ENCODE measurements at places on chromosomes 2 and 18.
A peak's percentile ranks its signal among the peaks of the same experiment; 100 is the strongest.

- no peak for DNase-seq
Observed at GRCh38 chr2:30108851-30109250, 38.0 kb upstream of the YPEL5 start.

DNA sequence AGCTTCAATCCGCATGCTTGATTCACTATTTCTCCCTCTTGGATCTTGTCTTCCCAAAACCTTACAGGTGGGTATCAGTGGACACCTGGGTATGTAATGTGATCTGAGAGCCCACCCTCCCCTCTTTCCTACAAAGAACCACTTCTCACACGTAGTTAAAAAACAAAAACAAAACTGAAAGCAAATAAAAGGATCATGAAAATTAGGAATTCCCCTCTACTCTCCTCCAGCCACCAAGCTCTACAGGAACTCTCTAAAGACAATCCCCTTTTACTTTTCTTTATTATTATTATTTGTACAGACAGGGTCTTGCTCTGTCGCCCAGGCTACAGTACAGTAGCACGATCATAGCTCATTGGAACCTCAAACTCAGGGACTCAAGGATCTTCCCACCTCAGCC lies 40.8 kb upstream of the MYO1B start:
- DNase-seq: no peak

- DNase-seq: no peak
Observed at GRCh38 chr2:180676520-180677025, 303.8 kb upstream of the UBE2E3 start.

DNA sequence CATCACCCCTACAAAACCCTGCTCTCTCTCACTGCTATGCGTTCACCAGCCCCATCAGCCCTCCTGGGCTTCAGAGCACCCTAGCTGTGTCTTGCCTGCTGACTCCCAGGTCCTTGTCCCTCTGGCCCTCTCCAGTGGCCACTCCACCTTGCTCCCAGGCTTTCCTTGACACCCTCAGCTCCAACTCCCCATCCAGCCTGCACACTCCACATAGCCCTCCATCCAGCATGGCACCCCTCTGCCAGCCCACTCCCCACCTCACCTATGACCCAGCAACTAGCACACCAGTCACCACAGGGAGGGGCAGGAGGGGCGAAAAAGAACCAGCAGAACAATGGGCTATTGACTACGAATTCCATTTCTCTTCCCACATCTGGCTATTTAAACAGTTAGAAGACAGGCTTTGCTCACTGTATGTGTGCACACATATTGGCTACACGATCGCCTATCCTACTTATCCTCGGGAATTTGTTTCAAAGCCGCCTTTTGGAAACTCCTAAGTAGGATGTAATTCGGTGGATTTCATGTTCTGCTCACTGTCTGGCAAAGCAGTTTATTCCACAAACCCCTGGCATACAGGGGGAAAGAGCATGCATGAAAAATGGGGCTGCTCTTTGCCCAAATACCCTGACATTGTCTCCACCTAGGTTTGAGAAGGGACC lies 195.3 kb downstream of the SMAD2 start:
- no peak for DNase-seq

GRCh38 chr2:64819774-64820688 lies 166.3 kb upstream of the SERTAD2 start:
- DNase-seq: no peak

DNA sequence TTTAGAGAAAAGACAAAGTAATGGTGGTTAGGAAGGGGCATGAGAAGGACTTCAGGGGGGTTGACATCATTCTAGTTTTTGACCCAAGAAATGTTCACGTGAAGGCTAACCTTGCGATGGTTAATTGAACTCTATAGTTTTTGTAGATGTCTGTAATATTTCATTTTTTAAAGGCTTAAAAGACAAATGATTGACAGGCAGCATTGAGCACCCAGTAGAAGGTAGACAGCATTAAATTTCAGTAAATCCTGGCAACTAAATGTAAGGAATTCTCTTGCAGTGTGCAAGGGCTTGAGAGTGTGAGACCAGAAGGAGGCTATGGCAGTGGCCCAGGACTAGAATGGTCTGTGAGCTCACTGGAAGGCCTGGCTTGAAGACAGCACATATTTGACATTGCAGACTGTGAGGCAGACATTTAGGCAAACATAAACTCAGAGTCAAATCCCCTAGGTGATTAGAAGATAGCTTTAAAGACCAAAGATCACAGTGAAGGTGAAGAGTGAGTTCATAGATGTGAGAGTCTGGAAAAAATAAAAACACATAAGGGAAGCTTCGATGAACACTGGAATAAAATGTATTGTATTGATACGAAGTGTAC lies 100.1 kb upstream of the MAP4K4 start:
- no peak for DNase-seq

DNA sequence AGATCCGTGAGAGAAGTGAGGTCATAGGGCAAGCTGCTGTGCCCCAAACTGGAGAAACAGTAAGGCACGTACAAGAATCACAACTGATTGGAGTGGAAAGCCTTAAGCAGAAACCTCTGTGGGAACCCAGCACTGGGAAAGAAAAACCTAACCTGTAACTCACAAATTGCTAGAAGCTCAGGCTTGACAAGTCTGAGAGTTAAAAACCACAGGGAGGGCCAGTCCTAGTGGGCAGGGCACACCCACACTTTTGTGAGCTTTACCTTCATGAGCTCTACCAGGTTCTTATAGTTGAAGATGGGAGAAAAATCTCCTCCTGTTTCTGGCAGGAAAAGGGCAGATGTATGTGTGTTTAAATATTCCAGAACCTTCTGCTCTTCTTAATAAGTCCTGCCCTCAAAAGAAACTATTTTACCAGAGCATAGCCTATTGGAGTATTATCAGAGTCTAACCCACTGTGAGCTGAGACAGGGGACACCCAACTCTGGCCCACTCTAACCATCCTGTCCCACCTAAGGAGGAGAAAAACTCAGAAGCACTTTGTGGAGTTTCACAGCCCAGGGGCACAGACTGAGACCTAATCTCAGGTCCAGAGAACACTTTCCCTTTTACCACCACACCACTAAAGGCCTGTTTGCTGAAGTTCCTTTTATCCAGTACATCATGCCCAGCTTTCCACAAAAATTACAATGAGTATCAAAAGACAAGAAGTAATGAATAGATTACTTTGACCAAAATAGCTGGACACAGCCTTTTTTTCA lies 1265.7 kb upstream of the CHAC2 start:
- no peak for DNase-seq

DNA sequence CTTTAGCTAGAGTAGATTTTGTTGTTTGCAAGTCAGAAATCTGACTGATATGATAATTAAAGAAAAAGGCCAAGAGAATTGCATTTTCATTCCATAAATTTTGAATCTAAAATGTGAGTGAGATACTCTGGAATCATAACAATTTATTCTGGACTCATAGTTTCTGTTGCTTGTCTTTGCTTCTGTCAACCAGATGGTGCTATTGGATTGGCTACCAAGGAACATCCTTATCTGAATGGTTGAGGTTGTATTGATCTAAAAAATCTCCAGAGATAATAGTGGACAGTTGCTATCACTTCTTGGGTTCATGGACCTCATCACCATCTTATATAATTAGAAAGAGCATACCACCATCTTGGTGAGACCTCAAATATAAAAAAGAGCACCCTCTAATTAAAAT lies 34.0 kb upstream of the CPS1 start:
- DNase-seq: no peak

- no peak for DNase-seq
Observed at GRCh38 chr2:8303322-8303832, 378.5 kb upstream of the ID2 start.

DNA sequence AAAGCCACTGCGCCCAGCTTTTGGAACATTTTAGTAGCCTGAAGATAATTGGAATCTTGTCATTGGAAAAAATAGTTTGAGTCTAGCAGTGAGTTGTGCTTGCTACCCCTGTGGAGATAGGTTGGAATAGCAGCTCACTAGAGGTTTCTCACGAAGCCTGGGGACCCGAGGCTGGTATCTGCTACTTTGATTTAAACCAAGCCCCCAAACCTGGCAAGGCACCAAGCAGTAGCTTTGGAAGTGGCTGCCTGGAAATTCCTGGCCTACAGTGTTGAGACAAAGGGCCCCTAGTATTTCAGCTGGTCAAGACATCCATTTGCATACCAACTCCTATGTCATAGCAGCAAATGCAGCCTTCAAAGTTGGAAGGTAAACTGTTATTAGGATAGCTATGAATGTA lies 42.1 kb downstream of the NOP58 start:
- DNase-seq: no peak

DNA sequence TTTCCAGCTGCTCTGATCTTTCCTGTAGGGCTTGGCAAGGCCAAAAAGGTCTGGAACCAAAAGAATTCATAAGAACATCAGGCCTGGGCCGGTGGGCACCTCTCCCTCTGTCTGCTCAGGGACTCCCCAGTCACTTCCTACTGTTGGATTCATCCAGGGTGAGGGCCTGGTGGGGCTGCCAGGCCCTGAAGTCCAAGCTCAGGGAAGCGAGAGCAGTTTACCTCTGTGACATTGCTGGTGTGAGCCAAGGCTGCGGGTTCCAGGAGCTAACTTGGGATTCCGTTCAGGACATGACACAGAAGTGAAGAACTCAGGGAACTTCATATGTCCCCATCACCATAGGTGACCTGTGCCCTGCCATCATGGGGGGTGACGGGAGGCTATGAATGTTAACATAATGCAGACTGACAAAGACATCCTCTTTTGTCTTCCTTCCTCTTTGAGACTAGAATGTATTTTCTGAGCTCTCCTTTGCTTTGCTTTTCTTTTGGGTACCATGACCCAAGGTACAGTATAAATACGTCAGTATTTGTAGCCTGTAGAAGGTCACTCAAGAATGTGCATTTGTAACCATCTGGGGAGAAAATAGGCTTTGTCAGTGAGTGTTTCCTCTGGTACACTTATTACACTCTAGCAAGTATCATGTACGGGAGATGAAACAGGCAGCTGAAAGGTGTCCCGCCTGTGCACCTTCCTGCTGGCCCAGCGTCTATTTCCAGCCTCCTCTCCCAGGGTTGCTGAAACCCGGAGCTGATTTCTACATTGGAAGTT lies 130.5 kb upstream of the SLC1A4 start:
- no peak for DNase-seq

GRCh38 chr2:23659773-23660172 lies 267.1 kb downstream of the ATAD2B start:
- no peak for DNase-seq

GRCh38 chr18:10736984-10737383 lies 211.2 kb downstream of the NAPG start:
- no peak for DNase-seq

DNA sequence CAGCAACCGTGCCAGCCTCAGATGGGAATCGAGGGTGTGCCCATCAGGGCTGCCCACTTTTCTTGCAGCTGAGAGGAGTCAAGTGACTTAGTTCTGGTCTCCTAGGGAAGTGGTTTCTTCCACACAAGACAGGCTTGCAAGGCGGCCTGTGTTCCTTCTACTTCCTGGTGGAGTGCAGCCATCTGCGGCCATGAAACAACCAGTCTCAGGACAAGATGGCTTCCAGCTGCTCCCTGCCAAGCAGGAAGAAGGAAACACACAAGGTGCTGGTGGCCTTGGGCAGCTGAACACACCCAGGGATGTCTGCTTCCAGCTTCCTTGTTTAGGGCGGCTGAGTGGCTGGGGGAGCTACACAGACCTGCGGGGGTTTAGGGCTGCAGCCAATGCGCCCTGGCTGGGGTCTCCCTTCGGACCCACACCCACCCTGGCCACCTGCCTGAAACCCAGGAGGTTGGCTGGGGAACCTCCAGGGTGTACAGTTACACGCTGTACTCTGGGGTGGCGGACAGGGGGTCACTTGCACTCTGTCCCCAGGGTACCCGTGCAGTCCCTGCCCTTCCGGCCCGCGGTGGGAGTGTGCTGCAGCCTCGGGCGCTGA lies 34.7 kb downstream of the PTPN18 start:
- DNase-seq: no peak

DNA sequence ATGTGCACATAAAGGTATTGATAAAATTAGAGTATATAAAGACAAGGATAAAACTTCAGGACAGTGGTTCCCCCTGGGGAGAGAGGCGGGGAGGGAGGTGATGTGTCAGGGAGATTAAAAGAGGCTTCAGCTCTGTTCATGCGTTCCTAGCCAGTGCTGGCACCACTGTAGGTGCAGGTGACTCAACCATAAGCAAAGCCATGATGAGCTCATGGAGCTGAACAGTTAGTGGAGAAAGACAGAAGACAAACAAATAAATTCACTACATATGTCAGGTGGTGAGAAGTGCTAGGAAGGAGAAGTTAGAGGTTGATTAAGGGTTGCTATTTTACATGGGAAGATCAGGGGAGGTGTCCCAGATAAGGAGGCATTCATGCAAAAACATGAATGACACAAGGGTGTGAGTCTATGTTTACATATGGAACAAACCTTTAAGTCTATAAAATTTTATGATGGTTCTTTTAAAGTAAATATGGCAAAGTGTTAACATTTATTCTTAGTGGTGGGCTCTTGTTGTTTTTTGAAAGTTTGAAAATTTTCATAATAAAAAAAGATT lies 136.0 kb downstream of the ANKRD44 start:
- peak; percentile 24 for DNase-seq

DNA sequence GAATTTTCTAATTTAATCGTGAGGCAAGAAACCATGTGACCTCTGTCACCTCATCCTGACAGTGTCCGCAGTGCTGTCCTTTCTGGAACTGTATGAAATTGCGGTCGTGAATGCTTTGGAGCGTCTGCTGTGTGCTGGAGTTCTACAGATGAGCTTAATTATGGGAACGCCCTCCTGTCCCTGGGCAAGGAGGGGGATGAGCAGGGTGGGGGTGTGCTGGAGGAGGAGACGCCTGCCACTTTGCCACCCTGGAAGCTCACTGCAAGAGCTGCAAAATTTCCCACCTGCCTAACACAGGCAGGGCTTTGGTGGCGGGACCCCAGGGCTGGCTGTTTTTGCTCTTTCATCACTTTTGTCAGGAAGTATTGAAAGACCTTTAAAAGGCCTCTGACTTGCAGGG lies 6.5 kb downstream of the LPIN1 start:
- DNase-seq: no peak

- peak; percentile 41 for DNase-seq
Observed at GRCh38 chr18:54717673-54718407, 110.4 kb upstream of the RAB27B start.

DNA sequence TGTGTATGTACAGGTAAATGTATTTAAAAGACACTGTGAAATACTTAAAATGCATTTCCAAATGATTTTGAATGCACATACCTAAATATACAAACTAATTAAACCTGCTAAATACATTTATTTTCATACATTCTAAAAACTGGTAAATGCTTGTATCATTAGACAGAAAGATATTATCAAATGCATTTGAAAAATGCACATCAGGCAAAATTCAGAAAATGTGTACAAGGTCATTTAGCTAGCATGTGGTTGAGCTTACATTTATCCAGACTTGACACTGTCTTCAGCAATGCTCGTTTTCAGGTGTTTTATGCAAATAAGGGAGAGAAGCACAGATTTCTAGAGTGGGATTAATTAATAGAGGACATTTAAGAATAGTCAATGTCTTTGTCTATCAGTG lies 374.2 kb downstream of the SUCLG1 start:
- no peak for DNase-seq

- DNase-seq: peak; percentile 27
Observed at GRCh38 chr2:159677654-159678053, 34.7 kb upstream of the MARCHF7 start.

- DNase-seq: no peak
Observed at GRCh38 chr2:80058562-80058961, 246.0 kb downstream of the LRRTM1 start.

- peak; percentile 42 for DNase-seq
Observed at GRCh38 chr2:203328760-203329540, 756 bp downstream of the ABI2 start.

Measured in HCEC 1CT (cell line).